ENCODE measurements at places on chromosomes 4 and X.
A peak's percentile ranks its signal among the peaks of the same experiment; 100 is the strongest.

DNA sequence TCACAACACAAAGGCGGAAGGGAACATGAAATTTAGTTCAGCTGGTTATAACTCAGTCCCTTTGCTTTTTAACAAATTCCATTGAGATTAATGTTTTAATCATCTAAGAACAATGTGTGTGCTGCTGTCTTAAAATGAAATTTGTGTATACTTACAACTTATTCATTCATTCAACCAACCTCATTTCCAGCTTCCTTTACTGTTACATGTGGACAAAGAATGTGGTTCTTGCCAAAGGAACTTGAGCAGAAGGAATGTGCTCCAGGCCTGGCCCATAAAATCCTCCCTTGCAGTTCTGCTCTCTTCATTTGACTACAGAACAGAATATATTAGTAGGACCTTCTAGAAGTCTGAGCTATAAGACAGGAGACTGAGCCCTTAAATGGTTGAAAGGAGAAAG lies 176.8 kb upstream of the GLRA2 start:
- DNase-seq = no peak

- DNase-seq = no peak
Measured at GRCh38 chr4:76513482-76513881, 78.5 kb downstream of the SHROOM3 start.

DNA sequence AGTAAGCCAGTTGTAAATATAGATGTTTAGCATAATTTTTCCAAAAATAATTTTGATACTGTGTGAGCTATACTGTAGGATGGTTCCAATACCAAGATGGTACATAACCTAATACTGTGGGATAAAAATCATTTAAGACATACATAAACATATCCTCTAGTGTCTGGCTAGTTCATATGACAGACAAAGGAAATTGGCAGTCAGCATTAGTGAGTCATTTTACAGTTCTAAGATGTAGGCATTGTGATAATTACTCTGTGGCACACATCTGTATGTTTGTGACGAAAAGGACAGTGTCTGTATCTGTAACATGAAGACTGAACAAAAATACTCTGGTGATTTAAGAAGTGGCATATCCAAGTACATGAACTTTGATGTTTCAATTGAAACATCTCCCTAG lies 49.6 kb downstream of the UGT2A2 start:
- DNase-seq = no peak

GRCh38 chr4:103915224-103915869 lies 195.6 kb upstream of the TACR3 start:
- peak; percentile 16 for DNase-seq

DNA sequence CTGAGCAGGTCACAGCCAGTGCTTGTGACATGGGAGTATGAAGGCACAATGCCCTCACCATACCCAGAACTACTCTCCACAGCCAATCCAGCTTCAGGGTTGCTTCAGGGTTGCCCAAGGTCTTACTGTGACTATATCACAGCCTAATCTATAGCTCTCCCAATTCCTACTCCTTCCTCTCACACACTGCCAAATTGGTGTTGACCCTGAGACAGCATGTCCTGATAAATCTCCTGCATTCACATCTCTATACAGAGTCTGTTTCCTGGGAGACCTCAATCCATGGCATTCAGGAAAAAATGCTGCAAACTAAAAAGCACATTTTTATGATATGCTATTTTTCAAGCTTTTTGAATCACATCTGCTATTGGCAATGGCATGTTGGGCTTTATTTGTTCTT lies 456.7 kb downstream of the GRID2 start:
- DNase-seq = no peak
